Cardiac fibroblast (primary cell): ENCODE measurements at places on chromosomes 6 and 20.

- no peak for DNase-seq
Observed at GRCh38 chr20:14644306-14645097, 307.1 kb upstream of the FLRT3 start.

DNA sequence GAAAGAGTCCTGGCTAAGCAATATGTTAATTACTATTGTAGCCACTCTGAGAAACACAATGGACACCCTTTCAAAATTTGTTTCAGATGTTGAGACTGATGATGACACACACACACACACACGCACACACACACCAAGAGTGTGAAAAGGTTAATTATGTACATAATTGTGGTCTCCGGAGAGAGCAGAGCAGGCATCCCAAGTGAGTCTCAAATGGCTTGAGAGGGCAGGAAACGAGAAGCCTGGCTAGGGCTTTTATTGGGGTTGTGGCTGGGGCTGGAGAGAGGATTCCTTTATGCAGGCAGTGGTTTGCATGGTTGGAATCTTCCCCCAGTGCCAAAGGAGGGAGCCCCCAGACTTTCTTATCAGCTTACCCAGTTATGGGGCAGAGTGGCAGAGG, 38.2 kb upstream of the NKX2-4 start:
- no peak for DNase-seq

DNA sequence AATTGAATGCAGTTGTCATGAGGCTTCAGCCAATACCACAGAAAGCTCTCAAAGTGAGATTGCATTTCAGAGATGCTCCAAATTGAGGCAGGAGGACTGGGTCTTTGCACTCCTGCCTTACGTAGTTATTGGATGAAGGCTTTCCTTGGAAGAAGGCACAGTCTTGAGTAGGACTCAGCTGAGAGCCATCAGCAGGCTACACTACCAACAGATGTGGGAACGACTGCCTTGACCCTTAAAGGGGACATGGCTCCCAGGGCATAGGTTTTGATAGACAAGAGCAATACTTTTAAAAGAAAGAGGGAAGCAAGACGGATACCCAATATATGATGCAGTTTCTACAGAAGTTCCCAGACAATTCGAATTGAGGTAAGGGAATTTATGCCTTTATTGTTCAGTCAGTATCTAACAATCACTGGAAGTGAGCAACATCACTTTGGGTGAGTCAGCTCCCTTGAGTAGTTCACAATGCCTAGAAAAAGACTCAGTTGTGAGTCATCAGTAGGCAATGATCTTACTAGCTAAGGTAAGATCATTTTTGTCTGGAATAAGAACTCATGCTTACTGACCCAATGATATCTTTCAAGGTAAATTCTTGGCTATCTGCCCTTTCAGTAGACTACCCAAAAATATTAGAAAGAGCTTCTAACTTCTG, 390.8 kb downstream of the GJA1 start:
- DNase-seq, result peak; percentile 97

DNA sequence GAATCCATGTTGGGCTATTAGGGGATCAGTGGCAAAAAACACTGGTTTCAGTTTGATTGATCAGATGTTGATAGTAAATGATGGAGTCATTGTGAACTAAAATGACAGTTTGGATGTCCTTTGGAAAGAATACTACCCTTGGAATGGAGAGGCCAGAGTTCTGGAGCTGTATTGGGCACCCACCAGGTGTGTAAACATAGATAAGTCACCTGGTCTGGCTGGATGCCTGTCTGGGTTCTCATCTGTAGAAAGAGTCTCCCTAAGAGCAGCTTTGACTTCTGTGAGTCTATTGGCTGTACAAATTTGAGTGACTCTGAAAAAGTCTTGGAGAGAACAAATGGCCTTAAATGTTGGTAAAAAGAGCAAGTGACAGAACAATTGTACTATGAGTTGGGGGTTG, 115.0 kb downstream of the SCP2D1 start:
- no peak for DNase-seq

GRCh38 chr6:36753671-36754405, 56.2 kb downstream of the RAB44 start:
- DNase-seq, result no peak

GRCh38 chr6:12222405-12223366, 67.5 kb upstream of the EDN1 start:
- DNase-seq, result no peak

DNA sequence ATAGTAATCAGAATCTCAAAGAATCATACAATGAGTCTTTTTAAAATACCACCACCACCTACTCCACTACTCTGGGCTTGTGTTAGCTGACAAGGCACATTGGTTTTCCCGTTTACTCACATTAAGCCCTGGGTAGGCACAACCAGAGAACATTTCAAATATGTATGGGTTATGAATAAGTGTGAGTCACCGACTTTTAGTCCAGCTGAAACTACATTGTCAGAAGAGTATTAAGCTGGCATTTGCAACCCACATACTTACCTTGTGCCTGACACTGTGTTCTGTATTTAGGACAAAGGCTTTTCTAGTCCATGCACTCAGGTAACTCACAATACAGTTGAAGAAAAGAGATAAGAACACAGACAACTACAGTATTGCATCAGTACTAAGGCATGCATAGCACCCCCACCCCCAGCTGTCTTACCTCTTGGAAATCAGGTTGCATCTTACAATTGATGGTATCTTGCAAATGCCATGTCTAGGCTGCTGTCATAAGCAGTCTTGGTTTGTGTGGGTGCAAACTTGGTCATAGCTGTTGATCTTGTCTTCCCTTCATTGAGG, 40.3 kb upstream of the AHI1 start:
- DNase-seq, result peak; percentile 65

- DNase-seq, result no peak
Observed at GRCh38 chr6:156416391-156416790, 360.8 kb upstream of the ARID1B start.

- peak; percentile 36 for DNase-seq
Observed at GRCh38 chr20:39268981-39269461, 306.9 kb downstream of the DHX35 start.

GRCh38 chr6:14384175-14384949, 266.8 kb downstream of the CD83 start:
- no peak for DNase-seq
